ENCODE measurements at places on chromosomes 3 and 15. TPM values are rescaled to one million over a fixed set of nuclear protein-coding genes. Genes with fewer than 3 reads are reported as not detected.

TLR9 gene
- not detected for total RNA-seq

STRC gene
- total RNA-seq, result 0.33 TPM

MYLK gene
- total RNA-seq, result 113 TPM

NANOGP8 gene
- 0.66 TPM for total RNA-seq

SPPL2A gene
- total RNA-seq, result 120 TPM

RTP1 gene
- not detected for total RNA-seq

GCNT3 gene
- not detected for total RNA-seq

LAMB2 gene
- 411 TPM for total RNA-seq

ITIH3 gene
- total RNA-seq, result 2.1 TPM

PLA2G4D gene
- not detected for total RNA-seq

PCYT1A gene
- 125 TPM for total RNA-seq

GABRR3 gene
- total RNA-seq, result not detected

CELF6 gene
- 1.9 TPM for total RNA-seq

GHSR gene
- not detected for total RNA-seq

RTP4 gene
- total RNA-seq, result 1.3 TPM

ACSBG1 gene
- not detected for total RNA-seq

RBPMS2 gene
- 1.5 TPM for total RNA-seq

ATP10A gene
- total RNA-seq, result 44.3 TPM

GOLGA8G gene
- not detected for total RNA-seq

DPPA4 gene
- total RNA-seq, result not detected

Measured in subcutaneous adipose tissue (tissue), 4 donors.